ENCODE measurements at places on chromosomes 12 and 14. TPM values are rescaled to one million over a fixed set of nuclear protein-coding genes. Genes with fewer than 3 reads are reported as not detected.

Gene PTHLH
- total RNA-seq: 1.9 TPM

Gene KLHL33
- total RNA-seq: 0.29 TPM

DNA sequence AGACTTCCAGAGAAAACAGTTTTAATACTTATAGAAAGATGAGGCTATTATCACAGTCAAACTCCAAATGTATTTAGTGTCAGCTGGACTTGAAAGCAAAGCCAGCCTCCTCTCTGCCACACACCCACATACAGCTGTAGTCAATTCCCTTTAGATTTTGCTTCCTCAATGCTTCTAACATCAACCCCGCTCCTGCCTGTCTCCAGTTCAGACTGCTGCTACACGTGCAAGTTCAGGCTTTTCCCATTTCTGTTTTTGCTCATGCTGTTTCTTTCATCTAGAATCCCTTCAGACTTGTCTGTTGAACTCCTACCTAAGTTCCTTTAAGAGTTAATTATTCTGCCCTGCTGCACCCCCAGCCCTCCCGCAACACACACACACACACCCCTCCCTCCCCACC, 380.0 kb downstream of the KCNH5 start:
- DNase-seq: no peak

- DNase-seq: no peak
These were observed 156.0 kb downstream of the ADCK1 start for GRCh38 chr14:77955816-77956484.

- no peak for DNase-seq
These were observed 50.1 kb downstream of the RASSF3 start for GRCh38 chr12:64660237-64661018.

DNA sequence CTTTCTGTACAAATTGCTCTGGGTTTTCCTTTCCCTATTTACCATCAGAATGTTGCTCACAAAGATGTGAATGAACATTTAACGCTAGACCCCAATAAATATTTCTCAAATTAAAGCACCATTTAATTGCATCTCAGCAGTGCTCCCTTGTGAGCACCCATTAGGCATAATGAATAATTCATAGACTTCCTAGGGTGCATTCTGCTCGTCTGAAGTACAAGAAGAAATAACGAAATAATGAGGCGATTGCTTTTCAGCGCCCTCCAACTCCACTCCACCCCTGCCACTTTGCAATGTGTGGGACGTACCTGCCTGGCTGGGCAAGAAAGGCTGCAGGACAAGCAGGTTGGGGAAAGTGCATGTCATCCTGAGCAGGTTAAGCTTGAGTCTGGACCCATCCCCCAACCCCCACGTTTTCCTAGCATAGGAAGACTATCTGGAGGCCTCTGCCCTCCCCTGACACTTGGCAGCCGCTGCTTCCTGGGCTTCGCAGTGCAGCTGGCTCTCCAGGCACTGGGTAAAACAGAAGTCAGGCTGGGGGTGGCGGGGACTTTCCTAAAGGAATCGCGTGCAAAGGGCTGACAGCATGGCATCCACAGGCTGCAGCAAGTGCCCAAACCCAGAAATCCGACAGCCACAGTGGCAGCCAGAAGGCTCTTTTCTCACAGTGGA, 253.7 kb downstream of the DUSP6 start:
- DNase-seq: no peak

DNA sequence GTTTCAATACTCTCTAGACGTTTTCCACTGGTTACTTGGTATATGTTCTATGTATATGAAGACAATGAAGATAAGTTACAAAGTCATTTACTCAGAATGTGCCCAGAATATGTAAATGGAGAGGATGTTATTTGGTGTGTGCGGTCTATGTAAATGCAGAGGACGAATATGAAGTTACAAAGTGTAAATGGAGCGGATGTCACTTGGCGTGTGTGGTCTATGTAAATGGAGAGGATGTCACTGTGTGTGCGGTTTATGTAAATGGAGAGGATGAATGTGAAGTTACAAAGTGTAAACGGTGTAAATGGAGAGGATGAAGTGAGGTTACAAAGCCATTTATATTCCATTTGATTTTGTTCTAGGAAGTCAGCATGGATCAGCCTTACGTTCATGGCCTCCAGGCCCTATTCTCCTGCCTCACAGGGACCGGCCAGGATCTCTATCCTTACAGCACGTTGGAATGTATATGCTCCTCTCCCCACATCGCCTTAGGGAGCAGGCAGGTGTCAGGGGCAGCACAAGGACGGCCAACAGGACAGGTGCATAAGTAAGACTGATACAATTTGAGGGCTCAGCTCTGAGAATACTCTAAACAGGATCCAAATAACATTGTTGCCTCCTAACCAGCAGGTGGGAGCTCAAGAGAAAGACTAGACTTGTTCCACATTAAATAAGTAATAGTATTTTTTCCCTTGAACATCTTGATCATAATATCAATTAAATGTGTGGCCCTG, 42.4 kb downstream of the GLRX5 start:
- no peak for DNase-seq

- DNase-seq: no peak
These were observed 13.9 kb downstream of the FBXL14 start for GRCh38 chr12:1580526-1580925.
